ENCODE measurements at places on chromosomes 1 and 21.
A peak's percentile ranks its signal among the peaks of the same experiment; 100 is the strongest.

- peak; percentile 67 for DNase-seq
These were observed 550 bp downstream of the ARHGEF16 start for GRCh38 chr1:3454811-3455618.

DNA sequence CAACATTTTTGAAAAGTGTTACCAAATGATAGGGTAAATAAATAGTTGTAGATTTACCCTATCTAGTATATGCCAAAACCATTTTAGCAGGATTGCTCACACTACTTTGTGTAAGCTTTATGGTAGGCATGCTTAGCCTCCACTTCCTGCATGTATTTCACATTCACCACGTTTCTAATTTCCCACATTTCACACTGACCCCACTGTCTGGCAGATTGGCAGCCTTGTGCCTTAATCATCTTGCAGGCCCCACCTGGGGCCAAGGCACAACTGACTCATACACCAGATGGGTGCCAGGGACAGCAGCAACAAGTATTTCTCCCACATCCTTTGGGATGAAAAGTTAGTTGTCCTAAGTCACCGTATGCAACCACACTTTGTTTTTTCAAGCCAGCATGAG is 21.2 kb upstream of the CENPF start:
- DNase-seq = no peak

DNA sequence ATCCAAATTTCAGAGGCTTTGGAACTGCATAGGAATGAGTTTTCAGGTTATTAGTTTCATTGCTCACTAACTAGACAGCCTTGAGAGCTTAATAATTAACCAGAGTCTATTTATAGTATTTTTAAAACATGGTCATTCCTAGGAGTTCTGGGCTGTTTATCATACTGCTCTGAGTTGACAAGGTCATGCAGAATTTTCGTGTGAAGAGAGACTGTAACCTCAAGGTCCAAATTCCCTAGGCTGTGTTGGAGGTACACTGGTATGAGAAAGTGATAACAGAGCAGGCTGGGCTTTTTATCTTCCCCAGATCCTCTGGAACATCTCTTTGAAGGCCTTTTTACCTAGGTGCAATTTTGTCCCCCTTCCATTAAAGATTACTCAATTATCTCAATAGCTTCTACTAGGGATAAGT is 736.3 kb downstream of the LTN1 start:
- DNase-seq = peak; percentile 15

DNA sequence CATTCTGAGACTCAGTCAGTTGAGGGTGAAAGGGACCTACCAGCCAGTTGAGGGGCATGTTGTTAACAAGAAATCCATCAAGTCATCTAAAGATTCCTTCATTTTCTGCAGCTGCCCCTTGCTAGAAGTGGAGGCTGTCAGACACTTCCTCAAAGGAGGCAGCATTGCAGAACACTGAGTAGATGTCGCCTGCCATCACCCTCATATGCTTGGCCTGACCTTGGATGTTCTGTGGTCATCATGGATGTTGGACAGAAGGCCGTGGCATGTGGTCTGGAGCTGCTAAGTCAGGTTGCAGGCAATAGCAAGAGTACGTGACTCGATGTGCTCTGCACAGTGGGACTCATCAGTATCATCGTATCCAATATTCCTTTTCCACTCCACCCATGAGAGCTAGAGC is 70.6 kb downstream of the GATAD2B start:
- DNase-seq = no peak

GRCh38 chr1:215118081-215118480 is 35.5 kb downstream of the KCNK2 start:
- DNase-seq = no peak

- no peak for DNase-seq
These were observed 18.7 kb downstream of the STK40 start for GRCh38 chr1:36367066-36367465.

DNA sequence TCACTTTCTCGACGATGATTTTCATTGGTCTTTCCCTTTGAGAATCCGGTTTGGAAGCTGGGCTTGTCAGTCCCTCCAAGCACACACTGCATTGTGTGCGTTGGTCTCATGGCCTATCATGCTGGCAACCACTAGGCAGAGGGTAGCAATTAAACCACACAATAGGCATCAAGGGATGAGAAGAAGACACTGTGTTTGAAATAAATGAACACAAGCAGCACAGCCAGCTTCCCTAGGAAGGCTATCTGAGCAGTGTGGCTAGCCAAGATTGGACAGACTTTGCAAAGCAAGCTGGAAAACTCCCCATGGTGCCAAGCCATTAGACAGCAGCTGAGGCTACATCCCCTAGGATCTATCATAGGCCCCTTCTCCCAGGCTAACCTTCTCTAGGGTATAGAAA is 288.7 kb downstream of the NUF2 start:
- DNase-seq = no peak

GRCh38 chr1:81183051-81183450 is 617.7 kb upstream of the ADGRL2 start:
- no peak for DNase-seq

DNA sequence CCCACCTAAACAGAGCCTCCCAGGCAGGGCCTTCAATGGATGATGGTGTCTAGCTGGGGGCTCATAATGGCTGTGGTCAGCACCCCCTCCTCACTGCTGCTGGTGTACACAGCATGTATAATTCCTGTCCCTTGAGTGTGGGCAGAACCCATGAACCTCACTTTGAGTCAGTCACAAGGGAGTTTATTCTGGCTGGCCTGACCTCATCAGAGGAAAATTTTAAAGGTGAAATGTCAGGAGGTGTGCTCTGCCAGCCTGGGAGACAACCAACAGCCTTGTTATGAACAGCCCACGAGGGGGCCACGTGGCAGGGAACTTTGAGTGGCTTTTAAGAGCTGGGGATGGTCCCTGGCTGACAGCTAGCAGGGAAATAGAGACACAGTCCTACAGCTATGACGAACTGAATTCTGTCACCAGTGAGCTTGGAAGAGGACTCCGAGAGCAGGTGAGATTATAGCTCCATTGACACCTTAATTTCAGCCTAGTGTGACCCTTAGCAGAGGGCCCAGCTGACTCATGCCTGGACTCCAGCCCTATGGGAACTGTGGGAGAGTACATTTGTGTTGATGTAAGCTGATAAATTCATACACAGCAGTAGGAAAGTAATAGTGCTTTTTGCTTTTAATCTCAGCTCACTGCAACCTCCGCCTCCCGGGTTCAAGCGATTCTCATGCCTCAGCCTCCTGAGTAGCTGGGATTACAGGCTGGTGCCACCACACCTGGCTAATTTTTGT is 73.5 kb upstream of the RUNX3 start:
- no peak for DNase-seq

DNA sequence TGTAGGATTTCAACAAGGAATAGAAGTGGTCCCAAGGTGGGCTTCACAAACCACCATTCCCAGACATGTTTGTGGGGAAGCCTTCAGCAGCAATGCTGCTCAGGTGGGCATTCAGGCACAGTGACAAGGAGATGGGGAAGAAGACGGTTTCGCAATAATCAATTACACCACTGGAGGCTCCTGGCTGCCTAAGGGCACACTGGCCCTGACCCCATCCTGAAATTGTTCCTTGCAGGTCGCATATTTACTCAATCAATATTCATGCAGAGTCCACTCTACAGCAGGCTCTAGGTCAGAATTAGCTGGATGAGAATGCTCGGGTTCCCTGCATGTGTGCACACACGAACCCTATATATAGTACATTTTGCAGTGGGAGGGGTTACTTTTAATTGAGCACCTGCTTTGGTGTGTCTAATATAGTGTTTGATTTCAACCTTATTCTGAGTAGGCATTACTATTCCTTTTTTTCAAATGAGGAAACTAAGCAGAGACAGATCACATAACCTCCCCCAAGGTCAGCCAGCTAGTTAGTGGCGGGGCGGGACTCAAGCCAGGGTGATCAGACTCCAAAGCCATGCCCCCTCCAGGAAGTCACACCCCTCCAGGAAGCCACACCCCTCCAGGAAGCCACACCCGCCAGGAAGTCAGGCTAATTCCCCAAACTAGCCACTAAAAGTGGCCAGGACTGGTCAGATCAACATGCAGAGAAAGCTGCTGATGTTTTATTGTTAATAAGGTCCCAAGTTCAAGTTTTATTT is 106.5 kb downstream of the HLCS start:
- DNase-seq = peak; percentile 36

- no peak for DNase-seq
These were observed 155.4 kb downstream of the PGBD5 start for GRCh38 chr1:230270559-230271281.

All from HuH-7.5 (cell line).